Femur (tissue), 1 donor: ENCODE measurements at places on chromosomes 7 and 10.

DNA sequence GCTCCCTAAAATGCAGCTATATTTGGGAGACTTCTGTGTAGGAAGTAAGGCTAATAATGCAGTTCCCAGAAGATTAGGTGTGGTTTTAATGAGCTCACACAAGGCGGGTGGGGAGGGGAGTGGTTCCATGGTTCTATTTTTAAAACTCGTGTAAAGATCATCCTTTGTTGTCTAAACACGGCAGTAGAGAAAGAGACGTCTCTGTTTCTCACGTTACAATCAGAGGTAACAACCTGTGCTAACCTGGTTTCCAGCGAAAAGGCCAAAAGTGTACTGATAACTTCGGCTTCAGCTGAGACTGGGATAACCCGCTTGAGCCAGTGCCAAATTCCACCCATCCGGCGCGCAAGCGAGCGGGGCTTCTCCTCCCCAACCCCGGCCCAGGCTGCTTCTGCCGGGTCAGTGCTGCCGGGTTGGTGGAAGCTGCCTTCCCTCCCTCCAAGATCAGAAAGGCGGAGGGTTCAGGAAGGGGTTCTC lies 2.5 kb upstream of the MAP3K8 start:
- DNase-seq = peak; percentile 38

DNA sequence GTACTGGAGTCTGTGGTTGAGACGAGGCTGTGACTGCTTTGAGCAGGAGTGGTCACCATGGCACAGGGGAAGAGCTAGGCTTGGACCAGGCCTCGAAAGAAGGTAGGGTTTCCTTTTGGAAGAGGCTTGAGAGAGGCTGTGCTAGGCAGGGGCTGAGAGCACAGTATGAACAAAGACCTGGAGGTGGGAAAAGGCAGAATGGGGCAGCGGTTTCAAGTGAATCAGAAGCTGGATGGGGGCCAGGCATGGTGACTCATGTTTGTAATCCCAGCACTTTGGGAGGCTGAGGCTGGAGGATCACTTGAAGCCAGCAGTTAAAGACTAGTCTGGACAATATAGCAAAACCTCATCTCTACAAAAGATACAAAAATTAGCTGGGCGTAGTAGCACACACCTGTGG lies 65.9 kb downstream of the CLIP2 start:
- no peak for DNase-seq

DNA sequence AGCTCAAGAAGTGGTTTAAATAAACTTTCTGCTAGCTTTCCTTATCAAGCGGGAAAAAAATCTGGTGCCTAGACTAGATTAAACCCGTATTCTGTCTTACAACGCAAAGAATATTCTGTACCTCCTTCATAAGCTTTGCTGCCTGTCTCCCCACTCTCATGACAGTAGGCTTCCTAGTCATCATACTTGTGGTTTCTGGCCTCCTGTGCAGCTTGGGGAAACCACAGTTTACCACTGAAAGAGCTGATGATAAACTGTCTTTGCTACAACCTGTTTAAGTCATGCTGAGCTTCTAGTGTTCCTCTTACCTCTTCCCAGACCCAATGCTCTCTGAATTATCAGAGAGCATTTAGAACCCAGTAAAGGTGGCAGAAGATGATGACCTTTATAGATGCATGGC lies 55.0 kb downstream of the PODXL start:
- DNase-seq = no peak

DNA sequence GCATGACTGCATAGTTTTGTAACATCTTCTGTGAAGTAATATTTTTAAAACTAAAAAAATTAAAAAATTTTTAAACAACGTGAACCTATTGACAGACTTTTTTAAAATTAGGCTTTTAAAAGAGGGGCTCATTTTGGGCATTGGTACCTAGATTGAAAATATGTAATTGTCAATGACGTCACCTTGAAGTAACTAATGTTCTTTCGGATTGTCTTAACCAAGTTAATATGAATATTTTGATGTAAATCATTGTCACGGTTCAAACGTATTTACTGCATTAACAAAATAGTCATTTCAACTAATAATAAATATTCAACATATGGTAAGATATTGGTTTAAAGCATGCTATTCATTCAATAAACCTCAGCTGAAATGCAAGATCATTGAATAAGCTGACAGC lies 719.8 kb downstream of the ANKRD7 start:
- DNase-seq = no peak
